ENCODE measurements at places on chromosomes 7 and 10. TPM values are rescaled to one million over a fixed set of nuclear protein-coding genes. Genes with fewer than 3 reads are reported as not detected.
A peak's percentile ranks its signal among the peaks of the same experiment; 100 is the strongest.

- peak within 1 kb of the TSS; percentile 66 for H3K27ac ChIP-seq
- DNase-seq = peak; percentile 88
- no peaks in the 10 kb centered on the region for H3K36me3 ChIP-seq
- H3K4me3 ChIP-seq = peak within 1 kb of the TSS; percentile 77
Observed at GRCh38 chr10:23344241-23344841, at the start of gene C10orf67. Gene C10orf67 (minus strand): TSS chr10:23344797. CDS start chr10:23344774, 23 bp downstream.

DNA sequence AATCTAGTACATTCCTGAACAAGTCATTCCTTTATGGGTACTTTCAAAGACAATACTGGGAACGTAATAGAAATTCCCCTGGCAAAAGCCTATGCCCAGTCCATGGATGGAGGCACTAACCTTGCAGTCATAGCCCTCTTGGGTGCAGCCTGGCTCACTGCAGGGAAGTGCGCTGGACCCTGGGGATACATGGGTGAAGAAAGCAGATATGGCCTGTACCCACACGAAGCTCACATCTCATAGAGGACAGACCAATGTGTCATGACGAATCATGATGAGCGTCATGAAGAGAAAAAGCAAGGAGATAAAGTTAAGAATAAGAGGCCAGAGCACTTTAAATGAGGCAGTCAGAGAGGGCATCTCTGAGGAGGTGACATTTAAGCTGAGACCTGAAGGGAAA lies 11.8 kb downstream of the PRLHR start:
- no peak overlapping the region for H3K27ac ChIP-seq
- no peaks in the 10 kb centered on the region for H3K27me3 ChIP-seq
- H3K36me3 ChIP-seq = no peaks in the 10 kb centered on the region
- H3K4me3 ChIP-seq = no peak overlapping the region

DNA sequence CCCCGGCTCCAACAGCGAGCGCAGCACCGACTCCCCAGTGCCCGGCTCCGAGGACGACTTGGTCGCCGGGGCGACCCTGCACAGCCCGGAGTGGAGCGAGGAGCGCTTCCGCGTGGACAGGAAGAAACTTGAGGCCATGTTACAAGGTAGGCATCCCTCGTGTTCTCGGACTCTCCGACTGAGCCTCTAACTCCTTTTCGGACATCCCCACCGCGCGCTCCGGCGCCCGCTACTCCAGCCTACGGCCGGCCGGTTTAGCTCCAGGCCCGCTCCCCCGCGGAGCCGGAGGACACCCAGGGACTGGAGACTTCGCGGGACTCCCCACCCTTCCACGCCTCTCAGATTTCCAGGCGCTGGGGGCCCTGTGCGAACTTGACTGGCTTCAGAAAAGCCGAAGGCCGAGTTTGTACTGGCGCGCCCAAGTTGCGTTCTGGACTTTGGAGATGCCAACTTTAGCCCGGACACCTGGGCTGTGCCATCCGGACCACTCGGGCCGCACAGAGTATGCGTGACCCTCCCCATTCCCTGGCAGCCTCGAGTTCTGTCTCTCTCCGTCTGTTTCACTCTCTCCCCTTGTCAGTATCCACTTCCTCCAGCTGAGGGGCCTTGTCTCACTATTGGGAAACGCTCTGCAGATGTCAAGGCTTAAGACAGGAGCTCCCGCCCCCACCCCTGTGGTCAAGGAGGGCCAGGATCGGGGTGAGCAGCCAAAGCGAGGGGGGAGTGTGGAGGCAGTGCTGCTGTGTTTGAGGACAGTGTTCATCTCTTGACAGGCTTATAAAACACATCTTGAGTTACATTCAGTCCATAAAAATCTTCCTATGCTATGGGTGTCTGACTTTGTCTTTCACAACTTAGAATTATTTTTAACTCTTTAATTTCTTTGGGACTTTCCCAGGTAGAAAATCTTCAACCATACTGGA lies 777 bp downstream of the BICC1 start:
- peak; percentile 57 for DNase-seq
- H3K4me1 ChIP-seq = peaks cover 5% of the 10 kb centered on the region
- H3K27ac ChIP-seq = peak overlapping the region; percentile 90
- H3K27me3 ChIP-seq = no peaks in the 10 kb centered on the region
- H3K4me3 ChIP-seq = peak overlapping the region; percentile 74

The SNX10 gene
- 72.0 TPM for total RNA-seq

The PITX3 gene
- not detected for total RNA-seq

The SEMA4G gene
- 6.1 TPM for total RNA-seq

Data from kidney (tissue), 22 donors.